ENCODE measurements at places on chromosomes 3 and 15.

DNA sequence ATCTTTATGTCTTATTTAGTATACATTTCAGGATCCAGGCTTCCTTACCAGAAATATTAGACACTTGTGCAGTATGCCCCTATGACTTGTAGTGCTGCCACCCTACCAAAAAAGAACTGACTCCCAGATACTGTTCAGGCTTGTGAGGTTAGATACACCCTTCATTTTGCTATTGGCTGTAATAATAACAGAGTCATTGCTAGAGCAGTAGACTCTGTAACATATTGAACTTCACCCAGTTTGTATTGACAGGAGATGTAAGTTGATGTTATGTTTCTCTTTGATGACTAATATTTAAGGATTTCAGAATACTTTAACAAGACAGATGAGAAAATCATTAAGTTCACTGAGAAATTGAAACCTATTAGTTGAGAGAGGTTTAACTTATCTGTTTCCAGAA lies 32.9 kb downstream of the RNF111 start:
- DNase-seq: no peak

- no peak for DNase-seq
These were observed 7.8 kb downstream of the SETMAR start for GRCh38 chr3:4310971-4311370.

GRCh38 chr3:67640023-67640660 lies 14.3 kb downstream of the SUCLG2 start:
- DNase-seq: no peak

- no peak for DNase-seq
These were observed 307.8 kb upstream of the AGTR1 start for GRCh38 chr3:148389916-148390315.

DNA sequence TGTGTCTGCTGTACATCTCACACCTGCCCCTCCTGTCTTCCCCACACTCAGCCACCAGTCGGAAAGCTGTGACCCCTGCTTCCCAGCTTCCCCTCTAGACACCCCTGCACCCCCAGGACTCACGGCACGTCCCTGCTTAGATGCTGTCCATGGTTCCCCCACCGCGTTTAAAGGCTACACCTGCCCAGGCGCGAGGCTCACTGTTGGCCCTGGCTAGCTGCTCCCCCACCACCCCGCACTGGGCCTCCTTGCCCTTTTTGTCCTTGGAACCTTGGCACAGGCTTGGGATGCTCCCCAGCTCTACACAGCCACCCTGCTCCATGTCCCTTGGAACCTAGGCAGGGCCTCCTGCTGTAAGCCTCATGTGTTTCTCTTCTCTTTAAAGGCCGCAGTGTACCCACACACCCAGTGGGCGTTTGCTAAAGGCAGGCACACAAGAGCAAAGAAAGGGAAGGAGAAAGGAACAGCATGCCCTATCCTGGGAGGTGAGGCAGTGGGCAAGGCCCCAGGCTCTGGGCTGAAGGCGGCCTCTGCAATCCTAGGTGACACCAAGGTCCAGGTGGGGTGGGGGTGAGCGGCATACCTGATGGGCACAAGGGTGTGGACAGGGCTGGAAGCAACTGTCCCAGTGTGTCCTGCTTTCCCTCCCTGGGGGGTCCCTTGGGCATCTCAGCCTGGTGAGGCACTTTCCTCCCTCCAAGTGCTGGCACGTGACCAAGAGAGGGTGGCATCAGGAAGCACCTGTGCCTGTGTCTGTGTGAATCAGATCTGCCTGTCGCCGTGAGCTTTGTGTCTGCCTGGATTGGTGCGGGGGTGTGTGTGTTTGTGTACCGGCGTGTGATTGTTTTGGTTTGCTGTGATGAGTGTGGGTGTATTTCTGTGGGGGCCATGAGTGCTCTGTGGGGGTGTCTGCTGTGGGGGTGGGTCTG lies 54.4 kb downstream of the TPRA1 start:
- DNase-seq: no peak

DNA sequence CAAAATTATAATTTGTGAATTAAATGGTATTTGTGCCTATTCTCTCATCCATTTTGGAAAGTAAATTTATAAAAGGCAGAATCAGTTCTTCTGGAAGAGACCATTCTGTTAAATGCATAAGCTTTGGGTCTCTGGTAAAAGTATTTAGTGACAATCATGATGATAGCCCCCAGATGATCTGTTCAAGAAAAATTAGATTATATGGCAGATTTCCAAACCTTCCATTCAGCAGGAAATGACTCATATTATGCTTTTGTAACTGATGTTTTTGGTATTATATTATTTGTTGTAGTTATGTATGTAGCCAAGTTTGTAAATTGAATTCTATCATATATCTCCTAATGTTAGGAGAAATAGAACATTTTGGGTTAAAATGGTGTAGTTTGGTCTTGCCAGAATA lies 340.8 kb upstream of the DPH6 start:
- DNase-seq: no peak

DNA sequence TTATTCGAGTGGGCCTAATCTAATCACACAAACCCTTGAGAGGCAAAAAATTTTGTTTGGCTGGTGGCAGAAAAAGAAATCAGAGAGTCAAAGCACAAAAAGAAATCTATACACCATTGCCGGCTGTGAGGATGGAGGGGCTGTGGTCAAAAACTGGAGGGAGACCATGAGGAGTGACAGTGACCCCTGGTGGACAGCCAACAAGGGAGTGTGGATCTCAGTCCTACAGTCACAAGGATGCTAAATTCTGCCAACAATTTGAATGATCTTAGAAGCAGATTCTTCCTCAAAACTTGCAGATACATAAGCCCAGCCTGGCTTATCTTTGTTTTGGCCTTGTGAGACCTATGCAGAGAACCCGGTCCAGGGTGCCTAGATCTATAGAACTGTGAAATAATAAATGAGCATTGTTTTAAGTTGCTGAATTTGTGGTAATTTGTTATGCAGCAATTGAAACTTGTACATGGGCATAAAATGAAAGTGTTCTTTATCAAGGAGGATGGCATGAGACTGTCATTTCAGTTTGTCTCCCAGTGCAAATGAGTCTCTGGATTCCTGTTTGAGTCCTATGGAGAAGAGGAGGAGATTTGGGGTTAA lies 103.0 kb upstream of the ARHGEF26 start:
- DNase-seq: peak; percentile 0

- DNase-seq: no peak
These were observed 62.5 kb downstream of the VPS13C start for GRCh38 chr15:61997786-61998185.

DNA sequence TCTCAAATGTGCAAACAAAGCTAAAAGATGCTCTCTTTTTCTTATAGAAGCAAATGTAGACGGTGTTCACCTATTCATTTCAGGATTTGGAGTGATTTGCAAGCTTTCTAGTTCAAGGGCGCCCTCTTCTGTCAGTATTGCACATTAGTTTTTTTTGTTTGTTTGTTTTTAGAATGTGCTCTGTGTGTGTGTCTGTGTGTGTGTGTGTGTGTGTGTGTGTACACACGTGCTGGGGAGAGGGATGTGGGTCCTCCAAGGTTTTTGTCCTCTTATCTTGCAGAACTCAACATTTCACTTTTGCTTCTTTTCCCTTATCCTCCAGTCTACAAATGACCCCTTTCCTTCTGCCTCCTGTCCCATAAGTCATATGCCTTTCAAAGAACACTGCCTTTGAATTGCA lies 23.5 kb downstream of the DNAH1 start:
- DNase-seq: no peak

DNA sequence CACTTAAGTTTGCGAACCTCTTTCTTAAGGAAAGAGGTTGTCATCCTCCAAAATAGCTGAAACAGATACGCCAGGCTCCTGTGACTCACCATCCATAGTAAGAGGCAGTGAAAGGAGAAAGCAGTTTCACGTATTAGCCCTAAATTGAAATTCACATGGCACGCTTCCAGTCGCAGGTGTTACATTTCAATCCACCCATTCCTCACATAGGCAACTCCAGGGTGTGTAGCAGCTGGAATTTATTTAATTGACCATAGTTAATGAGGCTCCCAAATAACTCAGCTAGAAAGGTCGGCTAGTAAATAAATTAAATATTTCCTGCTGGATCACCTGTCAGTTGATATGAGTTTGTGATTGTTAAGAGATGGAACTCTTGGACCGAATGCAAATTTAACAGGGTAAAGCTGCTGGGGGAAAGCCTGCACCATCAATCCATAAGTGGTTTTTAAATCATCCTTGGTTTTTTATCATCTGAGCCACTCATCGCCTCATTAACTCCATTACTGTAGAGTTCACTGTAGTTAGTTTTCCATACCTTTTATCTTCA lies 19.6 kb downstream of the NSUN3 start:
- no peak for DNase-seq

Measured in stimulated activated CD8-positive, alpha-beta memory T cell treated with anti-CD3 and anti-CD28 coated beads, Interleukin-2, amount 100 ng/mL, for 1 hour (primary cell).